ENCODE measurements at places on chromosomes 6 and 20.

DNA sequence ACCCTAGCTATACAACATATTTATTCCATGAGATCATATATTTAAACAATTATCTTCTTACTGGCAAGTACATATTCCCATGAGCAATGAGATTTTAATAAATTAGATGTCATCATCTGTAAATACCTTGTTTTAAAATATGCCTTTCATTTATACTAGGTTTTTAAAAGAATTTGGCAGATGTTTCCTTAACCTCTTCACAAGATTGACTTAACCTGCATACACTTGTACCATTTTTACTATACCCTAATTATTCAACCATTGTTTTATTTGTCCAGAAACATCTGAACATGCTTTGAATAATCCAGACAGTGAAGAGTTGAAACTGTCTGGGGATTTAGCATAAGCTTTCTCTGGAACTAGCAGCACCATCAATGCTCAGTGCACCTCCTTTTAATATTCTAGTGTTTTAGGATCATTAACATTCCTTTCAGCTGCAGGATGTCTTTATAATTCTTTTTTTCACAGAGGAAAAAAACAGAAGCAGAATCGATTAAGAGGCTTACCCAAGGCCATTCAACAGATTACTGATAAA lies 188.0 kb upstream of the TENT5A start:
- no peak for DNase-seq

DNA sequence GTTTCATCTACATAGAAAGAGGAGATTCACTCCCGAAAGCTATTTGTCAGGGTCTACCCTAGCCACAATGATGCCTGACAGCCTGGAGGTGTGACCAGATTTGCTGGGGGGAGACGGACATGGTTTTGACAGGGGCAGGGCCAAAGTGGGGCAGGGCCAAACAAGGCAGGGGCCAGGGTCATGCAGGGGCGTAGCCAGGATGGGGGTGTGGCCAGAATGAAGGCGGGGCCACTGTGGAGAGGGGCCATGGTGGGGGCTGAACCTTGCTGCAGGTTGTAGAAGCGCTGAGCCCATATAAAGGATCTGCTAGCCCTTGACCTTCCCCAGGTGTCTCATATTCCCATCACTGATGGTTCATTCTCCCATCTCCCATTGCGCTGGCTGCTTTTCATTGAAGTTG lies 184.1 kb upstream of the SULF2 start:
- DNase-seq, result no peak

GRCh38 chr20:32631933-32632460 lies 41.7 kb downstream of the C20orf203 start:
- DNase-seq, result no peak

DNA sequence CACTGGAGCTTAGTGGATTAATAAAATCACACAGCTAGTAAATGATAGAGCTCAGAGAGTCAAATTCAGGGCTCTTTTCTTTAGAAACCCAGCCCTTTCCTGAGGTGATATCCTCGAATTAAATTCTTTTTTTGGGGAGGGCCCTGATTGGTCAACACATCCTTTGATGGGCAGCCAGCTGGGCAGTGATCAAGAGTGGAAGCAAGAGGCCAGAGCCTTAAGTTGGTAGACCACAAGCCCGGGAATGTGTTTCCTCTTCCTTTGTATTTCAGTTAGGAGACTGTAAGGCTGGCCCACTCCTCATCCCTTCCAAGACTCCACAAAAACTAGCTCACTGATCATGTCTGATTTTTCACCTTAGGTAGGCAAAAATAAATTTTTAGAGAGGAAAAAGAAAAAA lies 640.5 kb downstream of the DHX35 start:
- no peak for DNase-seq

DNA sequence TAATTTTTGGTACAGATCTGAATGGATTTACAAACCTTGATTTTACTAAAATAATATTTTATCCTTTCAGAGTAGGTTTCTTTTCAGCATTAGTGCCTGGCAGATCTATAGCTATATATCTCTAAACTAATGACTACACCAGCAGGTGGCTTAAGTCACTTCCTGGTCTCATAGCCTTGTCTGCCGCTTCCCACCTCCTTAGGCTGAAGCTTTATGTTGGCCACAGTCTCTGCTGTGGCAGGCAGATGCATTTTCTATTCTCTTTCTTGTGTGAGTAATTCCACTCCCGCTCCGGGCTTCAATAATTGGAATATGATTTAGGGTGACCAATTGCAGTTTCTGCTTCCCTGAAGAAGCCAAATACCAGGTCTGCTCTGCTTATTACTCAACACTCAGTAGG lies 226.8 kb upstream of the HS3ST5 start:
- DNase-seq, result no peak

- DNase-seq, result no peak
These were observed 224.0 kb downstream of the MYLK4 start for GRCh38 chr6:2526766-2527165.
